Neural crest cell (in vitro differentiated cells): ENCODE measurements at places on chromosomes 1 and 21.

- no peak for DNase-seq
Measured at GRCh38 chr1:207968521-207969009, 57.6 kb upstream of the CD34 start.

GRCh38 chr1:6108937-6109614 lies 63.4 kb downstream of the KCNAB2 start:
- no peak for DNase-seq

GRCh38 chr1:27166351-27166802 lies 11.5 kb upstream of the SLC9A1 start:
- no peak for DNase-seq

DNA sequence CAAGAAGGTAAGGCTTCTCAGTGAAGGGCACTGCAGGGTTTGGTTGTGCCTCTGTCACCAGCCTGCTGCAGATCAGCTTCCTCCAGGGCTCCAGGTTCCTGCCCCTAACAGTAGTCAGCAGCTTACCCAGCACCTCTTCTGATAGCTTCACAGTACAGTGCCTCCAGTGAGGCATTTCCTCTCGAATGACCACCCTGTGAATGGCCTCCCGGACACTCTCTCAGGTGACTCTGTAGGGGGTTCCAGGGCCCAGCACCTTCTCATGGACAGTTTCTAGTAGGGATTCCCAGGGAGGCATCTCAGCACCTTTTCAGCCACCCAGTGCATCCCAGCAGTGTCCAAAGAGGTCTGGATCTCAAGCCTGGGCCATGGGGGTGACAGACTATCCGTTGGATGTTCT lies 28.4 kb downstream of the USP48 start:
- DNase-seq: no peak

DNA sequence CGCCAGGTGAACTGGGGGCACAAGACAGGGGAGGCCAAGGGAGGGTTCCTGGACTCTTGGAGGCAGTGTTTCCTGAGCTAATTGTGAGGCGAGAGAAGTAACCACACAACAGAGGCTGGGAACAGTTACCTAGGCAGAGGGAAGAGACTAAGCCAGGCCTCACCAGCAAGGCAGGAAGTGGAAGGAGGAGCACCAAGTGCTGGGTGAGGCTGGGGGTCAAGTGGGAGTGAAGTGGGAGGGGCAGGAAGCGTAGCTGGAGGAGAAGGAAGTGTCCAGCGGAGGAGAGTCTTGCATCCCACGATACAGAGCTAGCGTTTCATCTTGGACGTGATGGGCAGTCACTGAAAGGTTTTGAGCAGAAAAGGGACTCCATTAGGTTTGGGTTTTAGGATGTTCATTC lies 48.3 kb upstream of the CAPZB start:
- no peak for DNase-seq

- DNase-seq: no peak
Measured at GRCh38 chr1:216606047-216606637, 117.1 kb downstream of the ESRRG start.

DNA sequence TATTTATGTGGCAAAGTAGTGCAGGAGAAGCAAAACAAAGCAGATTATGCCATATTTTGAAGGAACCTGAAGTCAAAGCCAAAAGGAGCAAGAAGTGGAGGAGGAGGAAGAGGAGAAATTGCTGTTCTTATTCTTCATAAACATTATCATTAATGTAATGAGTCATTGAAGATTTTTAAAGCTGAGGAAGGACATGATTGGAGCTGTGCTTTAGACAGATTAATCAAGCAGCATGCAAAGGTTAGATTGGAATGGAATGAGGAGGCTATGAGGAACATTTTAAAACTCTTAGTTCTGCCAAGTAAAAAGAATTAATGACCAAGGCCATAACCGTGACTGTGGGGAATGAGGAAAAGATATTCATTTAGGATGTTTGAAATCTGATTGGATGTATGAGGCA lies 33.0 kb upstream of the HSD17B7 start:
- no peak for DNase-seq

- DNase-seq: no peak
Measured at GRCh38 chr1:114695430-114696058, at the start of gene AMPD1. TSS of gene AMPD1 (minus strand) at chr1:114695546. CDS start at chr1:114695471, 75 bp downstream.

GRCh38 chr1:62435231-62436038 lies 1.4 kb upstream of the USP1 start:
- no peak for DNase-seq

GRCh38 chr1:109850827-109851226 lies 59.8 kb upstream of the CSF1 start:
- no peak for DNase-seq

- DNase-seq: no peak
Measured at GRCh38 chr1:41580520-41581172, 96.2 kb upstream of the EDN2 start.

DNA sequence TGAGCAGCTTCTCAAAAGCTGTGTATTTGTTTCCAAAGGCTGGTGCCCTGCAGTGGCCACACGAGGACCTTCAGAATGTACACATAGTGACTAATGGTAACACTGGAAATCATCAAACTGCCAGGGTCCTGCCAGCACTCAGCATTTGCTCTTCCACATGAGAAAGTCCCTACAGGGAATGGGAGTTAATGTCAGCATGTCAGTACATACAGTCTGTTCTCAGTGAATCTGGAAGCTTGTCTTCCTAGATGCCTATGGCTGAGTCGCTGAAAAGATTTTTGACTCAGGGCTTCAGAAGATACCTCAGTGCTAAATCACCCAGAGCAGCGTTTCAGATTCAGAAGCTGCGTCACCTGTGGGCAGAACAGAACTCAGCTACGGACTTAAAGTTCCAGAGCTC lies 108.2 kb downstream of the CDC7 start:
- no peak for DNase-seq
